ENCODE measurements at places on chromosomes 11 and 22.

DNA sequence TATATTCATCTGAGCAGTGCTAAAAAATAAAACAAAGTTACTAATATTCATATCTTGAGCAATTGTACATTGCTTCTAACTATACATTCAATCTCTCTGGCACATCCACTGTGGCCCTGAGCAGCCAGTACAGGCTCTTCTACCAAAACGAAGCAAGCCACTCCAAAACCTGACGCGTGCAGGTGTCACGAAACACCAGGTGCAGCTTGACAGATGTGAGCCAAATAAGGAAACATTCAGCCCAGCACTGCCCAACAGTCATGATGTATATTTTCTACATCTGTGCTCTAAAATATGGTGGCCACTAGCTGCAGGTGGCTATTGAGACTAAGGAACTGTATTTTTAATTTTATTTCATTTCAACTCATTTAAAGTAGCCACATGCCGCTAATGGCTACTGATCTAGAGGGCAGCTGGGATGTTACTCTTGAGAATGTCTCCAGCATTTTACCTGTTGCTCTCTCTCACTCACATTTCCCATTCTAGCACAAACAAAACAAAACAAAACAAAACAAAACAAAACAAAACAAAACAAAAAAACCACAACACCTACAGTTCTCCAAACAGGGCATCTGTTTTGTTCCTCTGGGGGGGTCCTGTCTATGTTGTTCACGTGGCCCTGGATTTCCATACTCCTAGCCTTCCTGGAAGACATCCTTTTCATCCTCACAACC is 77.7 kb downstream of the LARGE1 start:
- no peak for DNase-seq

- DNase-seq = no peak
Measured at GRCh38 chr11:28619846-28620540, 511.8 kb downstream of the METTL15 start.

DNA sequence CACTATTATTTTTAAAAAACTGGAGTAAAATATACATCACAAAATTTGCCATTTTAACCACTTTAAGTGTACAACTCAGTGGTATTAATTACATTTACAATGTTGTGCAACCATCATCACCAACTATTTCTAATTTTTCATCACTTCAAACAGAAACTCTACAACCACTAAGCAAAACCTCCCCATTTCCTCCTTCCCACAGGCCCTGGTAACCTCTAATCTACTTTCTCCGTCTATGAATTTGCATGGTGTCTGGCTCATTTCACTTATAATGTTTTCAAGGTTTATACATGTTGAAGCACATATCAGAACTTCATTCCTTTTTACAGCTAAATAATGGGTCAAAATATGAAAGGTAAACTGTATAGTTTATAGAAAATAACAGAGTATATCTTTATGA is 24.4 kb downstream of the DDI1 start:
- DNase-seq = no peak

GRCh38 chr11:109772892-109773291 is 320.3 kb upstream of the ZC3H12C start:
- DNase-seq = no peak

- DNase-seq = no peak
Measured at GRCh38 chr22:20568502-20569058, 61.2 kb downstream of the MED15 start.

All from T1000 (cell line).